Pons (tissue), 1 donor: ENCODE measurements at places on chromosomes 4 and X.
A peak's percentile ranks its signal among the peaks of the same experiment; 100 is the strongest.

DNA sequence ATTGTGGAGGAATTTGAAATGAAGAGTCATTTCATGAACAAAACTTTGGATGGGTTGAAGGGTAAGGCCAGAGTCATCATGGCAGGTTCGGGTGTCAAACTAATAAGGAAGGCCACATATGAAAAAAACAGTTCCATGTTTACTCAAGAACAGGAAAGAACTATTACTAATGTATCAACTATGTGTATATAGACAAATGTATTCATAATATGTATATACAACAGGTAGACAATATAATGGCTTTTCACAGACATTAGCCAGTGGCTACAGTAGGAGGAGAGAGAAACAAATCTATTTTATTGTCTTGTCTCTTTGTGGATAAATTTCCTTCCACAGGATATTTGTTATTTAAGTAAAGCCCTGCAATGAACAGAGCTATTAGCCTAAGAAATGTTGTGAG is 101.1 kb downstream of the CBLL2 start:
- DNase-seq = no peak

- peak; percentile 82 for DNase-seq
Observed at GRCh38 chrX:40434947-40435346, 145.8 kb upstream of the ATP6AP2 start.

DNA sequence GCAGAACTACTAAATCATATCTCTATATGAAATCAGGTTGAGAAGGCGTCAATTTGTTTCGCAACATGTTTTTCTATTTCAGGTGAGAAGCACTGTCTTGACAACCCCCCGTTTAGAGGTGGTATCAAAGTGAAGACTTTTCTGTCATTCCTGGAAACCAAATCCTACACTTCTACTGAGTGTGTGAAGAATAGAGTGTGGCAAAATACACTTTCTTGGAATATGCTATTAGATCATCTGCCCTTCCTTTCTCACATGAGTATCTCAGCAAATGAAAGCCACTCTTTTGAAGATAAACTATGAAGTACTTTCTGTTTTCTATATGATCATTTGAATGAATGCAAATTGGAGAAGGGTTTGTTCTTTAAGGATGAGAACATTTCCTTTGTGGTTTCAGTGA is 174.0 kb upstream of the FMR1 start:
- no peak for DNase-seq

GRCh38 chr4:40493160-40493559 is 136.5 kb downstream of the RBM47 start:
- DNase-seq = no peak
